ENCODE measurements at places on chromosomes 12 and 14. TPM values are rescaled to one million over a fixed set of nuclear protein-coding genes. Genes with fewer than 3 reads are reported as not detected.

Gene RNF212B
- not detected for total RNA-seq

Gene GPRC5D
- total RNA-seq, result not detected

Gene PTGER2
- 34.5 TPM for total RNA-seq

Gene TTC9
- total RNA-seq, result 0.15 TPM

Gene EIF2B1
- total RNA-seq, result 59.0 TPM

Gene KERA
- total RNA-seq, result not detected

Gene KCNC2
- total RNA-seq, result not detected

Gene PPTC7
- total RNA-seq, result 7.1 TPM

Gene NRL
- 0.87 TPM for total RNA-seq

Gene KIF5A
- 0.66 TPM for total RNA-seq

Gene PMEL
- total RNA-seq, result 0.33 TPM

Gene ENDOU
- total RNA-seq, result 0.29 TPM

Gene SDR9C7
- total RNA-seq, result 0.15 TPM

Gene GZMH
- not detected for total RNA-seq

Gene RAD51AP1
- total RNA-seq, result 26.8 TPM

Gene CRIP1
- total RNA-seq, result 2.5 TPM

Gene MANSC1
- 3.0 TPM for total RNA-seq

Gene CABP1
- total RNA-seq, result 0.66 TPM

Gene GPR132
- total RNA-seq, result 0.33 TPM

Gene EVL
- 33.9 TPM for total RNA-seq

Gene GLI1
- 1.6 TPM for total RNA-seq

Gene ANKRD33
- total RNA-seq, result 0.15 TPM

Gene AKAP3
- 2.6 TPM for total RNA-seq

Gene EPS8
- total RNA-seq, result 83.3 TPM

Gene GPN3
- total RNA-seq, result 12.7 TPM

Gene ARHGDIB
- 4.7 TPM for total RNA-seq

Gene VAMP1
- 10.2 TPM for total RNA-seq

Gene FBLN5
- 49.5 TPM for total RNA-seq

Gene YBX3
- 80.9 TPM for total RNA-seq

Gene MGAT2
- 97.6 TPM for total RNA-seq

Gene ASB2
- total RNA-seq, result 0.50 TPM

Gene HOMEZ
- total RNA-seq, result 8.6 TPM

Gene OR4E2
- total RNA-seq, result not detected

Gene TSPAN19
- total RNA-seq, result under 0.01 TPM

Gene LYZ
- not detected for total RNA-seq

Gene JPH4
- not detected for total RNA-seq

Gene SYNDIG1L
- total RNA-seq, result 0.15 TPM

Gene BATF
- total RNA-seq, result not detected
